Germinal center (tissue), 1 donor: ENCODE measurements at places on chromosomes 12 and 14.

DNA sequence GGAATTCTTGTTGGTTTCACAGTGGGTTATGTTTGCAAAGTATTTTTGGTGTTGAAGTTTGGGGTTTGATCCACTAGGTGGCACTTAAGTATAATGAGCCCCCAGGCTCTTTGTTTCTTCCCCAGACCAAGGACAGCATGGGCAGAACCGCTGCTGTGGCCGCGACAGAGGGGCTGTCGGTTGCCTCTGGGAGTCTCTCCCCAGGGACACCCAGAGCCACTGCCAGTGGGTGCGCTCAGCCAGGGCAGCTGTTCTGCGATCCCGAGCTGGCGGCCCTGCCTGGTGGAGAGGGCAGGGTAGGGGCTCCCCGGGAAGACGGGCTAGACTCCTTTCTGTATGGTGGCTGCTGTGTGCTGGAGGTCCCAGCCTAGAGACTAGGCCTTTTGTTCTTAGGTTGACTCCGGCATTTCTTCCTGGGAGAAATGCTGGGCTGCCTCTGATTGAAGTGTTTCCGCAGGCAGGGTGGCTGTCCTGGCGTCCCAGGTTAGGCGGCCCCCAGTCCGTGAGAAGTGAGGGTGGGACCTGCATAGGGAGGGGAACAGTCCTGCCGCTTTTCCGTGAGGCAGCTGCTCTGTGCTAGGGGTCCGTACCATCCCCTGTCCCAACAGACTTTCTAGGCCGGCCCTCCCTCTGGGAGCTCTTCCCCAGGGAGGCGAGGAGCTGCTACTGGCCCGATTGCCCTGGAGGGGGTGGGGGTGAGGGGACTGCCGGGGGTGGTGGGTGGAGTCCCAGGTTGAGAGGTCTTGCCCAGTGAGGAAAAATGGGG is 253.1 kb upstream of the PELI2 start:
- DNase-seq = no peak

- DNase-seq = no peak
Observed at GRCh38 chr12:47411966-47412365, 293.9 kb downstream of the RPAP3 start.

DNA sequence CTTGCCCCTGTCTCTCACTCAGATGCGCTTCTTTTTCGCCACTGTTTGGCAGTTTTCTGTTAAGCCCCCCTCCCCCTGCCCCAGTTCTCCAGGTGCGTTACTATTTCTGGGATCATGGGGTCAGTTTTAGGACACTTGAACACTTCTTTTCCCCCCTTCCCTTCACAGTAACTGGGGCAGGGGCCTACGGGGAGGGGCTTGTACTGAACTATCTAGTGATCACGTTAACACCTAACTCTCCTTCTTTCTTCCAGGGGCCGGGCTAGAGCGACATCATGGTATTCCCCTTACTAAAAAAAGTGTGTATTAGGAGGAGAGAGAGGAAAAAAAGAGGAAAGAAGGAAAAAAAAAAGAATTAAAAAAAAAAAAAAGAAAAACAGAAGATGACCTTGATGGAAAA is 3.7 kb downstream of the PABPN1 start:
- DNase-seq = no peak

GRCh38 chr12:118061011-118061872 is at the start of gene WSB2:
WSB2 (minus strand) TSS chr12:118061179; CDS start chr12:118061048, 131 bp downstream.
- peak; percentile 62 for DNase-seq

- DNase-seq = no peak
Observed at GRCh38 chr12:113072136-113072535, 15.6 kb downstream of the DTX1 start.

DNA sequence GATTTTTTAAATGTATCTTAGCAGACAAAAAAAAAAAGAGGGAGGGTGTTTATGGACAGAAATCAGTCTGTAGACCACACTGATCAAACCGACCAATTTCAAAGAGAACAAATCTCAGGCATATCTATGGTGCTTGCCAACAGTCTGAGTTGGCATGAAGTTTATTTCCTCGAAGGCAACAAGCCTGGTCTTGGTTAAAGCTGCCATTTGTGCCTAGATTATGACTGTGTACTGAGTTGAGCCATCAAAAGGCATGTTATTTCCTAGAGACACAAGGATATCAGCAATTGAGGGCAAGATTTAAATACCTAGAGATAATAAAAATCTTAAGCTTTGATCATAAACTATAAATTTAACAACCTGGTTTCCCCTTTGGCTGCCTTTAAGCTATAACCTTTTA is 119.2 kb downstream of the SLC2A13 start:
- no peak for DNase-seq

GRCh38 chr12:42692749-42693148 is 103.2 kb upstream of the PRICKLE1 start:
- DNase-seq = no peak

DNA sequence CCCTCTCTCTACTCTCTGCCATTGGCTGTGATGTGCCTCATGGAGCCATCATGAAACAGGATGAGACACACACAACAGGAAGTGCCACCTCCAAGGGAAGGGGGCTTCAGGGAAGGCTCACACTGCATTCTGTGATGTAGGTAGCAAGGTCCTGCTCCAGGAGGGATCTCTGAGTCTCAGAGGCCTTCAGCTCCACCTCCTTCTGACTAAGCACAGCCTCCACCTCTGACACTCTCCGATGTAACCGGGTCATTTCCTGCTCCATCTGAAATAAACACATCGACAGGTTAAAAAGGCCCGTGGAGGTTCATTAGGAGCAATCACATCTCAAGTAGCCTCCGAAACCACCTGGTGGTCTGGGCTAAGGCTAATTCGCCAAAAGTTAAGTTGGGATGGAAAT is 93.3 kb downstream of the CIT start:
- DNase-seq = no peak
